GM12892 (cell line): ENCODE measurements at places on chromosomes 4 and X.

DNA sequence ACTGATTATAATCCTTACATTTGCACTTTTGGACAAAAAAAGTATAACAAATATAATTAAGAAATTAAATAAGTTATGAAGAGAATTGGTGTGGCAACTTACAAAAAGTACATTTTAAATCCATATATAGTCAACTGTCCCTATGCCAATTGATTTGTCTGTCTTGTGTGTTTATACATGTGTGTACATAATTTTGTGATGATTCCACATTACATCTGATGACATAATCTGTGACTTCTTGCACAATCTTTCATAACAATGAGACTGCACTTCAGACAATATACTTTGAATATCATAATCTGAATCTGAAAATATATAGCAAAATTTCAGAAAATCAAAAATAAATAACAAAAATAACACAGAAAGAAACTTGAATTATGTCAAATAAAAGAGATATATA lies 953.4 kb downstream of the FAT4 start:
- no peak for DNase-seq

- DNase-seq = no peak
These were observed 72.4 kb downstream of the COQ2 start for GRCh38 chr4:83212041-83212851.

DNA sequence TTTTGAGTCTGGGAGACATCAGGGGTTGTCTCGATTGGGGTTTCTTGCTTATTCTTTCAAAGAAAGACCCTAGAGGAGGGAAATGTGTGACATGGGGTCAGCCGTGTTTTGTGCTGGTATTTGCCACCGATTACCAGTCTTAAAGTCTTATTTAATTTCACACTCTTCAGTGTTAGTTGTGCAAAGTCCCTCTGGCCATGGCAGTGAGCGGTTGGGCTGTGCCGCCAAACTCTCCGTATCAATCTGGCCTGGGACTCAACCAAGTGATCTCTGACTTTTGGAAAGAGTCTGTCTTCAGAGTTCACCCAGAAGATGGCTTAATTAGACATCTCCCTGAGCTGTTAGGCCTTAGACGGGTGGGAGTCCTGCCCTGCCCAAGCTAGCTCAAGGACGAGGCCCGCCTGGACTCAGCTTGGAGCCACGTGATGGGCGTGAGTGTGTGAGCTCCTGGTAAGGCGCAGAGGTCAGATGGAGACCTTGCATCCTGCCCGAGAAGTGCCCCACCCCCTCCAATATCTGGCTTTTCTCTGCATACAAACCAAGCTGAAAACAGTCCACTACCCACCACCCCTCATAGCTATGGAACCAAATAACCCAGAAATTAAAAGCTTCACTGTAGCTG lies 3.8 kb upstream of the PITX2 start:
- DNase-seq = no peak

GRCh38 chr4:15352524-15352923 lies 75.3 kb upstream of the C1QTNF7 start:
- DNase-seq = no peak

GRCh38 chr4:167233685-167234315 lies 494 bp downstream of the SPOCK3 start:
- no peak for DNase-seq

- no peak for DNase-seq
These were observed 6.0 kb downstream of the CXCL2 start for GRCh38 chr4:74092957-74093356.
